Stimulated activated CD8-positive, alpha-beta memory T cell treated with anti-CD3 and anti-CD28 coated beads, Interleukin-4, amount 100 ng/mL, for 1 hour (primary cell): ENCODE measurements at places on chromosomes 3 and 15.
A peak's percentile ranks its signal among the peaks of the same experiment; 100 is the strongest.

DNA sequence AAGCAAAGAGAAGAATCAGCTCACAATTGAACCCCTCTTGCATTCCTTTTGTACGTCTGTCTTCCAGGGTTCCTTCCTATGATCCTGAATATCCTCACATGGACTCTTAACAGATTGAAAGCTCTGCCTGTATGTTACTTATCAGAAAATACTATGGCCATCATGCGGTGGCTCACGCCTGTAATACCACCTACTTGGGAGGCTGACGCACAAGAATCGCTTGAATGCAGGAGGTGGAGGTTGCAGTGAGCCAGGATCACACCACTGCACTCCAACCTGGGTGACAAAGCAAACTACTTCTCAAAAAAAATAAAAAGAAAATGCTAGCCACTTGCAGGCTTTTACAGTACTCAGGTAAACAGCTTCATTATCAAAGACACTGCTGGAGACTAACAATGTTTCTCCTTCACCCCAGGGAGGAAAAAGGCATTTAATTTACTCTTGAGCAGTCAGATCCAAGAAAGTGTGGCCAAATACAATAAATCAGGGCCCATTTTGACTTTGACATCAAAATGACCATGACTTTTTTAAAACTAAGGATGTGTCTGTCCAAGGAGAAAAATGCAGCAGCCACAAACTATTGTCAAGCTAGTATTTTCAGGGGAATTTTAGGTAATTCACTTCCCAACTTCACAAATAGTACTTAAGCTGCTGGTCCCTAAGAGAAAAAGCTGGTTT is 27.3 kb downstream of the NPTN start:
- no peak for DNase-seq

DNA sequence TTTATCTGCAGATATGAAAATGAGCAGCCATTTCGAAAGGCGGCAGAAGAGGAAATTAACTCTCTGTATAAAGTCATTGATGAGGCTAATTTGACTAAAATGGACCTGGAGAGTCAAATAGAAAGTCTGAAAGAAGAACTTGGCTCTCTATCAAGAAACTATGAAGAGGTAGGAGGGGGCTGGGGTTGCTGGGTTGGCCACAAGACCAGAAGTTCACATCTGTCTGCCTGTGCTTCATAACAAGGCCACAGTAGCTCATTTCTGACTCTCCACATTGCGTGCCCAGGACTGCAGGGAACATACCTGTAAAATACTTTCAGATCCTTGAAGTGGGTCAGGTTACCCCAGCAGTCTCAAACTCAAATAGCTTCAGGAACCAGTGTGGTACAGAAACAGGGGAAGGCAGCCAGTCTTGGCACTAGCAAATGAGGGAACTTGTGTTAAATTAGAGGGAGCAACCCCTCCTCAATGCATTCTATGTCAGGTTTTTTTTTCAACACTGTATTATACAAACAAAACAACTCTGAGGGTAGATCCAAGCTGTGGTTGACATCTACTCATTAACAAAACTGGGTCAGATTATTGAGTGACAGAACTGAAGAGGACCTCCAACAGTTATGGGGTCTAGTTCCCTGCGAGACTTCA is 48.7 kb downstream of the BFSP2 start:
- no peak for DNase-seq

GRCh38 chr15:65610871-65611718 is at the start of gene INTS14:
Gene INTS14 (minus strand): TSS chr15:65611131. CDS start chr15:65607380, 3,751 bp downstream.
- DNase-seq = peak; percentile 86

GRCh38 chr3:124829819-124830554 is 57.2 kb downstream of the ITGB5 start:
- DNase-seq = no peak

DNA sequence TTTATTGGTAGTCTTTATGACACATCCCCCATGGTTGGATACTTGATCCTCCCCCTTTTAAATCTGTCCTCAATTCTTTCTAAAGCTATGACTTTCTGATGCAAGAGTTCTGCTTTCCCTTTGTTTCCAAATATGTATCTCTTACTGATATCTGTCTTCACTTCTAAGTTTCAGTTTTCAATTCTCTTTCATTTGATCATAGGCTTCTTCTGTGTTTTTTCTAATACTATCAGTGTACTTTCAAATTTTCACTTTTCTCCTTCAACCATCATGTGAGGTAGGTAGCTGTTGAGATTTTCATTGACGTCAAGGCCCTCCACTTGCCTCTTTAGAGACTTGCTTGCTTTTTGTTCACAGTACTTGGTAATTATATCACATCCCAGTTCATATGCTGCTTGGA is 436.5 kb downstream of the CNTN4 start:
- DNase-seq = no peak

- DNase-seq = no peak
These were observed 188.5 kb downstream of the GHSR start for GRCh38 chr3:172259726-172260248.

DNA sequence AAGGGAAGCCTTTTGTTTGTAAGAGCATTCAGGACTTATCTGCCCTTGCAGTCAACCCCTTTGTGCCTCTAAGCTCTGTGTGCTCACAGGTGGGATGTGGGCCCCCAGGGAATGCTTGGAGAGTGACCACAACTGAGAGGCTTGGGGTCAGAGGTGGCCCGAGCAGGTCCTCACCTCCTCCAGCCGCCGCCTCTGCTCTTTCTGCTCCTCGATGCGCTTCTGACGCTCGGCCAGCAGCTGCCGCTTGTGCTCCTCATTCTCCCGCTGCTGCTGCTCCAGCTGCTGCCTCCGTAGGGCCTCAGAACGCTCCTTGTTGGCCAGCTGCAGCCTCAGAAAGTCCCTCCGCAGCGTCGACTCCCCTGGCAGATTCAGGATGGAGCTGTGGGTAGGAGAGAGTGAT is 130.8 kb upstream of the SLC2A2 start:
- DNase-seq = no peak

DNA sequence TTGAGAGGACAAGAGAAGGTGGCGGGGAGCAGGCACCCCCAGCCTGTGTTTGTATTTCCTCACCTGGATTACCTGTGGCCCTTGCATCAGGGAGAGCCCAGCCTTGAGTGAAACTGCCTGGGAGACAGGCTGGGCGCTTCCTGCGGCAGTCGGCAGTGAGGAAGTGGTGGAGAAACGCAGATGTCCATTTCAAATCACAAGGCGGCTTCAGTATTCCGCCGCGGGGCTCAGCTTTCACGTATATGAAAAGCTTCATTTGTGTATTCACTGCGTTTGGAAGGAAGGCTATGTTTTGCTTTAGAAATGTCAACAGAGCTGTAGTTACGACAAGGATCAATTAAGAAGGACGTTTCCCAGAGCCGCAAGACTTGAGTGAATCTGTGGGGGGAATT is 167.4 kb upstream of the CTDSPL start:
- no peak for DNase-seq

DNA sequence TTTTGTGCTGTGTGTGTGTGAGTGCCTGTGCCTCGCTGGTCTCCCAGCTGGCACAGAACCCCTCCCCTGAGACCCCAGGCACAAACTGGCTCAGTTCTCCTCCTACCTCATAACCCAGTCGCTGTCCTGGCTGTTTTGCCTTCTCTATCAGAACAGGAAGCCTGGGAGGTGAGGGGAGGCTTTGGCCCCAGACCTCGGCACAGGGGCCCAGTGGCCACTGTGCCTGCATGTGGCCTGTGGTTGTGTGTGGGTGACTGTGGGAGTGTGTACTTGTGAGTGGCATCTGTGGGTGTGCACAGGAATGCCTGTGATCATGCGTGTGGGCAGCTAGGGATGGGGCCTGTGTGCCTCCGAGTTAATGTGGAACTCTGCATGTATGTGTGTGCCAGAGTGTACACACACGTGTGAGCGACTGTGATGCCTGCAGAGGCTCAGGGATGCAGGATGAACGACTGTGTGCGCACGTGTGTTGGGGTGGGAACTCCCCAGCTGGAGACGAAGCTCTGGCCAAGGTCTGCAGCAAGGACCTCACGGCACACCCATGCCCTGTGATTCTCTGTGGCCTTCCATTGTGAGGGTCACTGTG is 32.3 kb downstream of the PSTPIP1 start:
- no peak for DNase-seq

- no peak for DNase-seq
These were observed 13.2 kb downstream of the TM4SF4 start for GRCh38 chr3:149487598-149488197.

DNA sequence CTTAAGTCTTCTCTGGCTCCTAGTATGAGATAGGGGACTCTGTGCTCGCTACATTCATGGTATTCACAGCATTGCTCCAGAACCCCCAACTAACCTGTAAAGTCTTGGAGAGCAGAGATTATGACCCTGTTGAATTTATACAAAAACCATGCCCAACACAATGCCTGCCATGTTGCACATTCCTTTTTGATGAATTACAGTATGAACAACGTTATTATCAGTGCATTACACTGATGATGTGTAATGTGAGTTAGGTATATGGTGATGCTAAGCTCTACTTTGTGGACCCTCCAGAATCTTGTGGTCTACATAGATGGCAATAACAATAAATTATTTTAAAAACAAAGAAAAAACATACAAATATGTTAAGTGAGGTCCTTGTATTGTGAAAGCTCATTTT is 64.3 kb downstream of the EOMES start:
- DNase-seq = no peak

DNA sequence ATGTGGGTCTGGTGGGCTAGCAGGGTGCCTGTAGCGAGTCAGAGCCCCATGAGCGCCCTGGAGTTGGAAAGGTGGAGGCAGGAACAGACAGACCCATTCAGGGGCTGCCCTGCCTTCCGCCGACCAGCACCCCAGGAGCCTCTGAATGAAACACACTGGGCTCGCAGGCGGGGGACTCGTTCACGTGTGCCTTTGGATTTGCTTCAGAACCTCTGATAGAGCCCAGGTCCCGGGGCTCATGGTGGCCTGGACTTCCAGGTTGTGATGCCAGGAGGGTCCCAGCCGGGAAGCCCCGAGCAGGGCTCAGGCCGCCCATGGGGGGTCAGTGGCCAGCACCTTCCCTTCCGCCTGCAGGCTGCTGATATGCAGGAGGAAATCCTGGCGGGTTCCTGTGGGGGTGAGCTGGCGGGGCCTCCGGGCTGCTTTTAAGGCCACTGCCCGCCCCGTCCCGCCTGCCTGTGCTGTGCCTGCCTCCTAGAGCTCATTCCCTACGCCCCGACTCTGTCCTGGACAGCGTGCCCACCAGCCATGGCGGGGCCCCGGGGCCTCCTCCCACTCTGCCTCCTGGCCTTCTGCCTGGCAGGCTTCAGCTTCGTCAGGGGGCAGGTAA is at the start of gene STAB1:
STAB1 (plus strand) TSS at position 453 of the 610 bp plus-strand sequence; CDS start at position 529, 76 bp downstream.
- DNase-seq = no peak

DNA sequence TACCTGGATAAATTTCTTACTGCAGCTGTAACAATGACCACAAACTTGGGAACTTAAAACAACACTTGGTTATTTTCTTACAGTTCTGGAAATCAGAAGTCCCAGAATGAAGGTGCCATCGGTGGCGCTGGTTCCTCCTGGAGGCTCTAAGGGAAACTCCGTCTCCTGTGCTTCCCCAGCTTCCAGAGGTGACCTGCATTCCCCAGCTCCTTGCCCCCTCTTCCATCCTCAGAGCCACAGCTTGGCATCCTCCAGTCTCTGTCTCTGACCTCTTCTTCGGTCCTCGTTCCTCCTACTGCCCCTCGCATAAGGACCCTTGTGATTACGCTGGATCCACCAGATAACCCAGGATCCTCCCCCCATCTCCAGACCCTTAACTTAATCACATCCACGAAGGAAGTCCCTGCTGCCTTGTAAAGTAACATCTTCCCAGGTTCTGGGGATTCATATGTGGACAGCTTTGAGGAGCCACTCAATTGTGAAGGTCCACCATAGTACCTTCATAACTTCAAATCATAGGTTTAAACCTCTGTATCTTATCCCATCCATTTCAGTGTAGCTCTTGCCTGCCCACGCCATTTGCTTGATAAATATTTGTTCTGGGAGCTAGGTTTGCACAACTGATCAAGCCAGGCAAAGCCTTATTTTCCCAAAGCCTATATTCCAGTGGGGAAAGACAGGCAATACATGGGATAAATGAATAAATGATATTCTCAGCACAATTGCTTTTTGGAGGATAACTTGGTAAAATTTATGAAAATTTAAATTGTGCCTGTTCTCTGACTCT is 34.8 kb downstream of the KLF15 start:
- DNase-seq = no peak

DNA sequence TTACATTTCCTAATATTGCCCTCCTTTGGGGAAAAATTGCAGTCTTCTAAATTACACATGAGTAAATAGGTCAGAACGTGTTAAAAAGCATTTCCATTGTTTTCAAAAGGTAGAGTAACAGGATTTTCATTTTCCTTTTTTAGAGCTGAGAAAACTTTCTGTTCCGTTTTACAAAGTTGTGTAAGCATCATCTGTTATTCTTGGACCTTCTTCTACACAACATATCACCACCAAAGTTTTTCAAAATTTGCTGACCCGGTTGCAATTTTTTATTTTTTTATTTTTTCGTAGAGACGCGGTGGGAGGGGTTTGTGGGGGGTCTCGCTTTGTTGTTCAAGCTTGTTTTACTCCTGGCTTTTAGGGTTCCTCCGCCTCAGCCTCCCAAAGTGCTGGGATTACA is 1.1 kb downstream of the CCDC39 start:
- DNase-seq = no peak

- DNase-seq = no peak
These were observed 299.3 kb upstream of the PDZRN3 start for GRCh38 chr3:73924048-73924447.

- DNase-seq = no peak
These were observed 42.2 kb upstream of the ATP1B3 start for GRCh38 chr3:141834292-141834691.

DNA sequence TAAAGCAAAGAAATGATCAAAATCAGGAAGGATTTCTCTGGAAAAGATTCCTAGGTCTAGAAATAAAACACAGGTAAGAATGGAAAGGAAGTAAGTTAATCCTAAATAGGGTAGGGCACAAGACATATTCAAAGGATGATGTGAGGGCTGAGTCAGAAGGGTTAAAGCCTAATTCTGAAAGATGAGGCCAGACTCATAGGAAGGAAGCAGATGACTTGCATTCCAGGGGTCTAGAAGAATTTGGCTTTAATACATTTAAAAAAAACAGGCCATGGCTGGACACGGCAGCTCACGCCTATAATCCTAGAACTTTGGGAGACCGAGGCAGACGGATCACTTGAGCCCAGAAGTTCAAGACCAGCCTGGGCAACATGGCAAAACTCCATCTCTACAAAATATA is 3.2 kb downstream of the SSR3 start:
- no peak for DNase-seq

- no peak for DNase-seq
These were observed 5.6 kb upstream of the RPP25 start for GRCh38 chr15:74962219-74962618.

- no peak for DNase-seq
These were observed 100.3 kb downstream of the SMAD6 start for GRCh38 chr15:66802025-66803001.
